ENCODE measurements at places on chromosomes 3 and 15. TPM values are rescaled to one million over a fixed set of nuclear protein-coding genes. Genes with fewer than 3 reads are reported as not detected.

GRCh38 chr15:50137893-50138292, 18.9 kb upstream of the ATP8B4 start:
- DNase-seq = no peak

Gene FGF7
- 239 TPM for total RNA-seq

DNA sequence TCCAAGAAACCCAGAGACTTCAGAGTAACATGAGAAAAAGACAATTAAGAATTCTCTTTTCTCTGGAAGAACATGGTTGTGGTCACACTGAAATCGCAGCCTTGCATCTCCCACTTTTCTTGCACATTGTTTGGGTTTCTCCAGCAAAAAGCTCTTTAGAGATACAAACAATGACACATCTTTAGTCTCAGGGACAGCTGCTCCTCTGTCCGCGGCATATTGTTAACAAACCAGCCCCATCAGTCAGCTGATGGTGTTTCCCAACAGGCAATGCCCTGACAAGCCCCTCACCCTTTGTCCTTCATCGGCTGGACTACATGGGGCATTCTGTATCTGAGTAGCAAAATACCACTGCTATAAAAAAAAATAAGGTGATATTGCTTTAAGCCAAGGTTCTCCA, 53.4 kb downstream of the UMPS start:
- no peak for DNase-seq

DNA sequence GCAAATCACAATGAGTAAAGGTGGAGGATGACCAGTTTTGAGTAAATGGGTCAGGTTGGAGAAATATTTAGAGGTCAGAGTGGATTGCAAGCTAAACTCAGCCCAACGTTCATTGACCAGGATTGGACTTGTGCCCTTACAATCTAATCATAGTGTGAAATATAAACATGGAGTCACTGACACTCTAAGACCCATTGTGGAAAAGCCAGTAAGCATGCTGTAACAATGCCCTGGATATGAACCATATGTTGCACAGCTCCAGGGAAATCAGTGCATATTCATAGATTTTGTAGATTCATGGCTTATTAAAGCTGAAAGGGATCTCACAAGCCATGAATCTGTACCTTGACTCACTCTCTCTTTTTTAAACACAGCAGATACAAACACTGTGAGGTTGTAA, 660.2 kb upstream of the LMCD1 start:
- no peak for DNase-seq
